ENCODE measurements at places on chromosomes 2 and 18.

- DNase-seq, result no peak
Observed at GRCh38 chr18:27142891-27143290, 42.2 kb downstream of the CHST9 start.

DNA sequence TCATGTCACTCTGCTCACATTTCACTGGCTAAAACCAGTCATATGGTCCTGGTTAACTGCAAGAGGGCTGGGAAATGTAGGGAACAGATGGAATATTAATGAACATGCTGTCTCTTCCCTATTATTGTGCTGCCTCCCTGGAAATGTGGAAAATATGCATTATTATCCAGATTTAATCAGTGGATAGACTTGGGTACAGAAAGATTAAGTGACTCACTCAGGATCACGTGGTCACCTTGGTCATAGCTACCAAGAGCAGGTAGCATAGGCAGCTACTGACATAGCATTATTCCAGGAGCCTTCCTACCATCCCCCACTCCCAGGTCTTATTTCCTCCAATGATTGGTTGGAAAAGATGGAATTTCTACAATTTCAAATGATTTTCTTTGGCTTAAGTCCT lies 141.1 kb downstream of the HRH4 start:
- no peak for DNase-seq

- DNase-seq, result no peak
Observed at GRCh38 chr2:204705243-204705932, 160.1 kb downstream of the PARD3B start.

DNA sequence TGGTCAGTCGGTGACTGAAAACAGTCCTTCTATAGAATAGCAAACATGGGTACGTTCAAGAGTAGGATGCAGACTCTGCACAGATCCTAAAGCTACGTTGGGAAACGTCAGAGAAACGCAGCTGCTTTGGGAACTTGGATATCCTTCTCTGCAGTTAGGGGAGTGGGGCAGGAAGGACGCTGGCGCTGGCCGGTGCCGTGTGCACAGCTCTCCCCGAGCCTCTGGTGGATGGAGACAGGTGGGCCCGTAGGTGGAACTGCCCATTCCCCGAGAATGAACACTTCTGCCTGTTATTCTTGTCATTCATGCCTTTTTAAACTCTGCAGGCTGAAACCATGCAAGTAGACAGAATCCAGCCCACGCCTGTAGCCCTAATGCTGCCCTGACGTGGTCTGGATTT lies 91.7 kb upstream of the MBOAT2 start:
- DNase-seq, result no peak

DNA sequence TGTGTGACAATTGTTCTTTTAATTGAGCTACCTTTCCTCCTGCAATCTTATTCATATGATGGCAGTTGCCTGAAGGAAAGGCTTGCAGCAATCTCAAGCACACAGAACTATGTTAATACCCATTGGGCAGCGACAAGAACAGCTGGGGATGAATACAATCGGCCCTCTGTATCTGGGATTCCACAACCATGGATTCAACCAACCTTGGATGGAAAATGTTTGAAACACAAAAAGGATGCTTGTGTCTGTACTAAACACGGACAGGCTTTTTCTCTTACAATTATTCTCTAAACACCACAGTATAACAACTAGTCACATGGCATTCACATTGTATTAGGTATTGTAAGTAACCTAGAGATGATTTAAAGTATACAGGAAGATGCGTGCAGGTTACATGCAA lies 256.1 kb upstream of the SIX2 start:
- no peak for DNase-seq

DNA sequence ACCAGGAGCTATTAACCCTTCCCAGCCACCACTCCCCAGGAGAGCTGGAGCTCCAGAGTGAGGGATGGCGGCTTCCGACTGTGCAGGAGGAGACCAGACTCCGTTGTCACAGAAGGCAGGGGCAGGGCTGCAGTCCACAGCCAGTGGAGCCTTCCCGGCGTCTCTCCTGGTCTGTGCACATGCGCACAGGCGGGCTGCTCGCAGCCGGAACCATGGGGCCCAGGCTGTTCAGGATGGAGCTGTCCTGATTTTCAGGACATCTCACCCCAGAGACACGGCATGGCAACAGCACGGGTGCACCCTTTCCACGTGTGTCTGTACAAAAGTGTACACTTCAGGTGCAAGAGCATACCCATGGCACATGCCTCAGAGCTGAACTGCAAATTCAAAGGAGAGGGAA lies 28.9 kb downstream of the EIPR1 start:
- DNase-seq, result no peak

DNA sequence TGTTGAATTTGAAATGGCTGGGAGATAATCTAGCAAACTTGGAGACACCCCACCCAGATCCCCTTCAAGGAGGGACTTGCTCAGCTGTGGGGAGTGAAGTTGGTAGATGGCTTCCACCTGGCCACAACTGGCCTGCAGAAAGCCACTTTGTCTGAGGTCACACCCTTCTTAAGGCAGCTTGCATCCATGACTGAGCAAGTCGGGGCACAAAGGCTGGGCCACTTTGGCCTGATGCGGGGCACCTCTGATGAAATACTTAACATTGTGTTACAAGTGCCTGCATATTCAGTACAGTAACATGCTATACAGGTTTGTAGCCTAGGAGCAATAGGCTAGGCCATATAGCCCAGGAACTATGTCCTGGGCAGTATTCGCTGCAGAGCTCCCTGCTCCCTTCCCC lies 13.4 kb upstream of the RPL37A start:
- no peak for DNase-seq

DNA sequence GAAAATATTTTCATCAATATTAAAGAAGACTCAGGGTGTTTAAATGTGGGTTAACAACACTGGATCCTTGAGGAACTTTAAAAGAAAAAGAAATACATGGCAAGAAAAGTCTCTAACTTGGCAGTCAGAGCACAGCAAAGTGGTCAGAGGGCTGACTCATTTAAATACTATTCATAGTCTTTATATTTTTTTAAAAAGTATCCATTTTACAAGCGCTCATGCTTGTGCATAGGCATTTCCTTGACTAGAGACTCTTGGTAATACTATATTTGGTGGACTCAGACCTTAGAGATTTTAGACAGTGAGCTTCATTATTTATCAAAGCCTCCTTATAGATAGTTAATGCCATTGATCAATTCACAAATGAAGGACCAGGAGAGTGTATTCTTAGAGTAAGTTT lies 110.2 kb downstream of the ABCA12 start:
- no peak for DNase-seq

GRCh38 chr2:138500592-138501424 lies 762 bp upstream of the SPOPL start:
- no peak for DNase-seq

DNA sequence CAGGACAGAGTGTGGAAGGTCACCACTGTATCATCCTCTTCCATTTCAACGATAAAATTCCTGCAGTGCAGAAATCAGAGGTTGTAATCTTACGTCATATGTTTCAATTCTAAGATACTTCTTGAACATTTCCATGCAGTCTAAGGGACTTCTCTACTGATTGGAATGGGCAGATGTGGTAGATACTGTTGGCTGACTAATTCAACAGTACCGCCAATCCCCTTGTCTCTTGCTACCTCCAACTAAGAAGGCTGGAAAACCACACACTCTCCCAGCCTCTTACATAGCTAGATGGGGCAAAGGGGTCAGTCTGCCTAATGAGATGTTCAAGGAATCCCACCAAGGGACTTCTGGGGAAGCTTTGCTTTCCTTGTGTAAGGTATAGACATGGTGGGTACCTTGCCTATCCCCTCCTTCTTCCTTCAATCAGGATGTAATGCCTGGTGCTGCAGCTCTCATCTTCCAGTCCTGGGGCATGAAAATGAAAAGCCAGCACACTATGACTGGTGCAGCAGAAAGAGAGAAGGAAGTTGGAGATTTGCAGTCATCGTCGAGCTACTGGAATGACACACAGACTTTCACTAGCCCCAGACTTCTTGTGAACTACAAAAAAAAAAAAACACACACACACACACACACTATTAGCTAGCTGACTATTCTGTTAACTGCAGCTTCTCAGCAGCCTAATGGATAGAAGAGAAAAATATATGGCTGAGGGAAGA lies 84.1 kb downstream of the ALPK2 start:
- DNase-seq, result no peak

DNA sequence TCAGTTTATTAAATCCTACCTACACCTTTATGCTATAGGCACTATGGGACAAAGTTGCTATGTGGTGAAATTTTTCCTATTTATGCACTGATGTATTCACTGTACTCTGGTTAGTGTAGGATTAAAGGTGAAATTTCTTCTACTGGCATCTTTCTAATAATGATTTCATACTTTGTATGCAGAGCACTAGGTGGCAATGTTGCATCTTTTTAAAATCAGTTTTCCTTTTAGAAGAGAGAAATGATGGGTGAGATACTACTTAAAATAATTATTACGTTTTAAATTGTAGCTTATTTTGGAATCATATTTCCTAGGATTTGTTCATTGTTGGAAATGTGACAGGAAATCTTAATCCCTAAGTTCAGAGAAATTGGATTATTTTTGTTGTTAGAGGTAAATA lies 150.9 kb downstream of the CD8B2 start:
- peak; percentile 19 for DNase-seq

DNA sequence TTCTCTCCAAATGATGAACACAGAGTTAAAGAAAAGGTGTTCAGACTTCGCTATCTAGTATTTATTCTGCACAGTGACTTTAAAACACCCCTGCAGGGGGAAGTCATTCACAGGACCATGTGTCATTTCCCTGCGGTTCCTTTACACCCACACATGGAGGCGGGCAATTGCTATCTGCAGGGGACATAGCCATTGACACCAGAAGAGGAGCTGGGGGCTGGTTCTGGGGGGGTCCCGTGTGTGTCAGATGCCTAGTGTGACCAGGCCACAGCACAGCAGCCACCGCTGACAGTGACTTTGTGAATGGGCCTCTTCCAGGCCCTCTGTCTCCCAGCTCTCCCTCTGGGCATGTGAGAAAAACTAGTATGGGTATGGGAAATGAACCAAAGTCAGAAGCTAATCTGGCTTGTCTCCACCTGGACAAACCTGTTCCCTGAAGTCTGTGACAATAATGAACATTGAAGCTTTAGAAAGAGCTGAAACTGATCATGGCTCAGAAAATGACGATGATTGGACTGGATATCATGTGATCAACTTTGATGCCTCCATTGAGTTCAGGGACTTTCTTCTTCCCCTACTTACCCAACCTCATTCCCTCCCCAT lies 7.5 kb upstream of the GBX2 start:
- no peak for DNase-seq

DNA sequence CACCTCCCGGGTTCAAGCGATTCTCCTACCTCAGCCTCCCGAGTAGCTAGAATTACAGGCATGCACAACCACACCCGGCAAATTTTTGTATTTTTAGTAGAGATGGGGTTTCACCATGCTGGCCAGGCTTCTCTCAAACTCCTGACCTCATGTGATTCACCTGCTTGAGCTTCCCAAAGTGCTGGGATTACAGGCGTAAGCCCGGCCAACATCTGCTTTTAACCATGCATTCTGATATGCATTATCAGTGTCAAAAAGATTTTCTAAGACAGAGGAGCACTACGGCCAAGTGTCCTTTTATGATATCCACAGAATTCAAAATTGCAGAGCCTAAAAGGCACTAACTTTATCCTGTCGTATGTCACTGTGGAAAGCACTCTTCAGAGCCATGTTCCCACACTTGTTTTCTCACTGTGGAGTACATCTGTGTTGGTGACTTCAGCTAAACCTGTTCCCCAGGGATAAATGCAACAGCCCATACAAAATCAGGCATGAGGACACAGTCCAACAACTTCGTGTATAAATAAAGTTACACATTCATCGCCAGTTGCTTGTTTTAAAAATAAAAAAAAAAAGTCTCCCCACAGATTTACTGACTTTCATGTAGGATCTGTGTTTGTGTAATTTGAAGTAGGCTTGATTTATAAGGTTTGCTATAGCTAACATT lies 56.4 kb downstream of the STK25 start:
- no peak for DNase-seq

- DNase-seq, result no peak
Observed at GRCh38 chr2:140363131-140363530, 1582.9 kb upstream of the NXPH2 start.

Data from GM13976 (cell line).